ENCODE measurements at places on chromosomes 7 and 10.

DNA sequence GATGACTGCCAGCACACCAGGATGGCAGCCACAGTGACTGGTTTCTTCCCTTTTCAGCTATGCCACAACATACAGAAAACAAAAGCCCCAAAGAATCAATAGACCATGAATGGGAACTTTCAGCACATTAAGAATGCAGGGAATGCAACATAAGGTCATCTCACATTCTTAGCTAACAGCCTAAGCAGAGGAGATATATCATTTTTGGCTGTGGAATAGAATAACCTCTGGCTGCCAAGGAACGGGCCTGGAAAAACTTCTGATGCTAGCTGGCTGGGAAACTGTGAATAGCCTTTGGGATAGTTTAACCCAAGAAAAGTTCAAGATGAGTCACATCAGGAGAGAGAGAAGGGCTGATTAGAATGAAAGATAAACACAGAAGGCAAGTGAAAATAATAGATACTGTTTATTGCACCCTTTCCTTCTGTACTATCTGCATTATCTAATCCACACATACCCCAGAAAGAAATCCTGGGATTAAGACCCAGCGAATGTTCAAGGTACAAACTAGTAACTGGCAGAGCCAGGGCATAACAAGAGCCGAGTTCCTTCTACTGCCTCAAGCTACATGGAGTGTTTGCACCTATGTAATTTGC lies 169.2 kb downstream of the SEMA3A start:
- peak; percentile 99 for DNase-seq

GRCh38 chr7:29839302-29839701 lies 33.0 kb downstream of the WIPF3 start:
- no peak for DNase-seq

GRCh38 chr7:81094952-81095351 lies 176.1 kb upstream of the SEMA3C start:
- DNase-seq = no peak

- DNase-seq = no peak
Measured at GRCh38 chr10:53978301-53978700, 822.7 kb downstream of the PCDH15 start.

DNA sequence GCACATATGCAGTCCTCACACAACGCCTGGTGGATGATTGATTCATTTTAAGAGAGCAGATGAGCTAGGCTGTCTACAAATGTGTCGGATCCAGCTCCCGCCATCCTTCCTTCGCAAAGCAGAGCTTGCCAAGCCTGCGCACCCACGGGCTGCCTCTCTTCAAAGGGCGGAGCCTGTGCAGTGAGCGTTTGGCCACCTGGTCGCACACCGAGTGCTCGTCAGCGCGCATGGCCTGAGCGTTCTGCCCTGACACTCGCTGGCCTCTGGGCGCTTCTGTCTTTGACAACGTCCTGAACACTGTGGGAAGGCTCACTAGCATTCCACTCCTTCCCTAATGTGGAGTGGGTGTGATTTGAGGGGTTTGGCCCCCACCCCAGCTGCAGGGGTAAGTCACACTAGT lies 47.1 kb upstream of the TMEM72 start:
- no peak for DNase-seq

DNA sequence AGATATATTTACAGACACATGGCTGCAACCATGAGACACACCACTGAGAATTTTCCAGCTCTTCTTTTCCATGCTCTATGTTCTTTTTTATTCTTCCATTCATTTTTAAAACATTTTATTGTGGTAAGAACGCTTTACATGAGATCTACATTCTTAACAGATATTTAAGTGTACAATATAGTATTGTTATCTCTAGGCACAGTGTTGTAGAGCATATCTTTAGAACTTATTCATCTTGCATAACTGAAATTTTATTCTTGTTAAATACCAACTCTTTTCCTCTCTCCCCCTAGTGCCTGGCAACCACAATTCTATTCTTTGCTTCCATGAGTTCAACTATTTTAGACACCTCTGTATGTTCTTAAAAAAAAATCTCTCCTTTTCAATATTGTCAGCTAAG lies 67.1 kb upstream of the HABP2 start:
- DNase-seq = peak; percentile 49

- no peak for DNase-seq
Measured at GRCh38 chr7:43876976-43877745, 7.8 kb upstream of the MRPS24 start.

GRCh38 chr10:131452926-131453720 lies 141.6 kb upstream of the TCERG1L start:
- no peak for DNase-seq

DNA sequence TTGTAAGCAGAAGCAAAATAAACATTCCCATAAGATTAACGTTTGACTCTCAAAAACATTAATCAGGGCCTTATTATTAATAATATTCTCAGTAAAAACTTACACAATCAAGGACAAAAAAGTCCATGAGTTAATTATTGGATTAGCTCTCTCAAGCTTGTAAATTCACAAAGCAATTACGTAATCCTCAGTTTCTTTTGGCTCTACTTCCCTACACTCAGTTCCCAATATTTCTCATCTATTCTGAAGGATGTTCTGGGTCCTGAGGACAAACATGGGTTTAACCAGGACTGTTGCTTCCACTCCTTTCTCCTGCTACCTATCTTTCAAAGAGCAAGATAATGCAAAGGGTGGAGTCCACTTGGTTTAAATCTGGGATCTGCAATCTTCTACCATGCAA lies 15.1 kb downstream of the FBXL13 start:
- DNase-seq = no peak

- no peak for DNase-seq
Measured at GRCh38 chr7:82438521-82438920, 5.1 kb downstream of the CACNA2D1 start.

- DNase-seq = no peak
Measured at GRCh38 chr10:47438857-47439474, 44.9 kb downstream of the ANXA8 start.

DNA sequence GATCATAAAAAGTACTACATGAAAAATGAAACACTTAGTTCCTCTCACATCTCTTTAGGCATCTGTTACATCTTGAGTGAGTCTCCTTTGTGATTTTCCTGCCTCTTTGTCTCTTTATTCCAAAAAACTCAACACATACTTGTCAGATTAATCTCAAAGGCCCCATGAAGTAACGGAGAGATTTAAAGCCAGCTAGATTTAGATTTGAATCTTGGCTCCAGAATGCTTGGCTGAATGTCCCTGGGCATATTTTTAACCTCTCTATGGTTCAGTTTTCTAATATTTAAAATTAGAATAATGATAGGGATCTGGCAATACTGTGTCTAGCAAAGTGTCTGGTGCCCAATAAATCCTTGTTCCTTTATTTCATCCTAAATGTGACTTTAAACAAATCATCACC lies 140.0 kb downstream of the DGKB start:
- no peak for DNase-seq

DNA sequence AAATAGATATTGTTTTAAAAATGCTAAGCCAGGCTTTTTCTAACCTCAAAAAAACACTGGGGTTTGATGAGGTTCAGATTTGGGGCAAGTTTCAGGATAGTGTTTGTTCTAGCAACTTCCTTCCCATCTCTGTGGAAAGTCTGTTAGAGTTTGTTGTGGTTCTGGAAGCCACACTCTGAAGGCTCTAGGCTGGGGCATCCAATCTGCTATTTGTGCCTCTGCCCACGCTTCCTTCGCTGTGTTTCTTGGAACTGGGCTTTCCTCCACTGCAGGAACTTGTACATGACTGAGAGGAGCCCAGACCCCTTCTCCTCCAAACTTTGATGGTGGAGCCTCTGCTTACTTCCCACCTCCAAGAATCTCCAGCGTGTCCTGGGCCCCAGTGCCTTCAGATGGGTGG lies 108.5 kb upstream of the SLC25A13 start:
- no peak for DNase-seq

DNA sequence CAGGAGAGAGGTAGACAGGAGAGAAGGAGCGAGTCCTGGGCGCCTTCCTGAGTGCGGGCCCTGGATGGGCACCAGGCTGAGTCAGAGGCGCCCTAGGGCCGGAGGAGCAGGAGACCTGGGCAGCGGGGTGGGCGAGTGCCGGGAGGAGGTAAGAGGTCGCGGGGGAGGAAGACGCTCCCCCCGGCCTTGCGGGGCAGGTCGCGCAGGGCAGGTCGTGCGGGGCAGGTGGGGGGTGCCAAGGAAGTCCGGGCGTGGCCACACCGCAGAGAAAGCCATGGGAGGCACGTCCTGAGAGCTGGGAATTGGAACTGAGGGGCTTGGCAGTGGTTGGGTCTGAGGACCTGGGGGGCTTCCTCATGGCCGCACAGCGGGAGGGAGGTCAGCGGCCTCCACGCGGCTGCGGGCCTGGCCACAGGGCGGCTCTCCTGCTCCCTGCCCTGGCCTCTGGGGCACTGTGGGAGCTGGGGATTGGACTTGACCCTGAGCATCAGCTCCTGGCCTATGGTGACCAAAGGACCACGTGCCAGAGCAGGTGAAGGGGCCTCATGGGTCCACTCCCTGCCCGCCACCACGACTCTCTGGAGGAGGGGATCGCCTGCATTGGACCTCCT lies 935 bp downstream of the MMP21 start:
- no peak for DNase-seq

DNA sequence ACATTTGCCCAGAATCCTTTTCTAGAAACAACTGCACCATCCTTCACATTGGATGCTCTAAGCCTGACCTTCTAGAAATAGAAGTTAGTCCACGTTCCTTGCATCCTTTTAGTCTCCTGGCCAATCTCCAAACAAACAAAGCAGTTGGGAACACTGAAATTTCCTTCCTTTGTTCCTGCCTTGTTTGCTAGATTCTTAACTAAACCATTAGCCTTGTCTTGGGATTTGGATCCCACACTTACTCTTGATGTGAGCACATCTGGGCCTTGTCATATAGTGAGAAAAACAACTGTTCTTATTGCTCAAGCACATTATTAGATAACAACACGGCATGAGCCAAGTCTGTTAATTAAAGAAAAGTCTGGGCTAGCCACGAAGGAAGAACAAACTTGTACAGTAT lies 319.3 kb upstream of the GHITM start:
- no peak for DNase-seq

DNA sequence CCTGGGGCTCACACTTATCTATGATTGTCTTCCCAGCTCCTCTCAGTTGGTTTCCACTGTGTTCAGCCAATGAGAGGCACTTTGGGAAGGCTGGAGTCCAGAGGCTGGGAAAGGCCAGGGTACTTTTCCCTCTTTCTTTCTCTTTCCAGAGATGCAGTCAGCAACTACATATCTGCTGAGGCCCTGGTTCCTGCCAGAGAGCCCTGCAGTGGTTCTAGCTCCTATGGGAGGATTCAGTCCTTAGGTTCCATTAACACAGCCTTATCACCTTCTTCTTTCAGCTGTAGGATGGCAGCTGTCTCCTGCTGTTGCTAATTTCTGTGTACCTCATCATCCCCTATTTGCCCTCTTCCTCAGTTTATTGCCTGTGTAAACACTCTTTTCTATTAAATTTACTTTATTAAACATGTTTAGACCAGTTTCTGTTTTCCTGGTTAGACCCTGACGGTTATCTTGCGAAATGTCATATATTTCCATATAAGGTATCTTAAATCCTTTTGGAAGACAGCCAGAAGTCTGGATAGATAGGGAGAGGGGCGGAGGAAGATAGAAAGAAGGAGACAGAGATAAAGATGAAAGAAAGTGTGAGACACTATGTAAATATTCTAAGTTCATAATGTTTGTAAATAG lies 100.3 kb downstream of the HGF start:
- no peak for DNase-seq

DNA sequence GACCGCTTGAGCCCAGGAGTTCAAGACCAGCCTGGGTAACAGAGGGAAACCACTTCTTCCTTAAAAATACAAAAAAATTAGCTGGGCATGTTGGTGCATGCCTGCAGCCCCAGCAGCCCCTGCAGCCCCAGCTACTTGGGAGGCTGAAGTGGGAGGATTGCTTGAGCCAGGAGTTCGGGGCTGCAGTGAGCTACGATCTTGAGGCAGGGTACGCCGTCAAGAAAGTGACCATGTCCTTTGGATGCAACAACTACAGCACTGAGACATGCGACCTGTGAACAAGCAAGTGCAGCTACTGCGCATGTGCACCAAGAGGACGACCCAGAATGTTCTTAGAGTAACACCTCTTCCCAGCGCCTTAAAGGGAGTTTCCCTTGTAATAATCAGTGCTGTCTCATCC lies 66.6 kb upstream of the ZNF479 start:
- DNase-seq = no peak

DNA sequence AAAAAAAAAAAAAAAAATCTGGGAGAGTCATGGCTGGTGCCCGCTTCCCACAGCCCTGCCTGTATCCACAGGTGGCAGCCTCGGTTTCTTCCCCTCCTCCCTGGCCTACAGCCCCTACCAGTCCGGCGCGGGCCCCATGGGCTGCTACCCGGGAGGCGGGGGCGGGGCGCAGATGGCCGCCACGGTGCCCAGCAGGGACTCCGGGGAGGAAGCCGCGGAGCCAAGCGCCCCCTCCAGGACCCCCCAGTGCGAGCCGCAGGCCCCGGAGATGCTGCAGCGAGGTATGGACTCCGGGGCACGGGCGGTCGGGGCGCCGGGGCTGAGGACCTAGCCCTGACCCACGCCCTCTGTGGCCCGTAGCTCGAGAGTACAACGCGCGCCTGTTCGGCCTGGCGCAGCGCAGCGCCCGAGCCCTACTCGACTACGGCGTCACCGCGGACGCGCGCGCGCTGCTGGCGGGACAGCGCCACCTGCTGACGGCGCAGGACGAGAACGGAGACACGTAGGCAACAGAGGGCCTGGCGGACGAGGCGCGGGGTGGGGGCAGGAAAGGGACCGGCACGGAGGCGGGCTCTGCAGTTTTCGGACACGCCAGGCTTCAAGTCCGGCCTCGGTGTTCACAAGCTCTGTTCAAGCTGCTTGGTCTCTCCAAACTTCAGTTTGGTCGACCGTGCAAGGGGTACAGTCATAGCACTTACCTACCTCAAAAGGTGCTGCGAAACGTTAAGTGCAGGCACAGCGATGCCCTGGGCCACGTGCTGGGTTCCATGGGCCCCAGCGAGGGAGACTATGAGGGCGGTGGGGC lies 3.9 kb downstream of the NFKB2 start:
- peak; percentile 76 for DNase-seq

DNA sequence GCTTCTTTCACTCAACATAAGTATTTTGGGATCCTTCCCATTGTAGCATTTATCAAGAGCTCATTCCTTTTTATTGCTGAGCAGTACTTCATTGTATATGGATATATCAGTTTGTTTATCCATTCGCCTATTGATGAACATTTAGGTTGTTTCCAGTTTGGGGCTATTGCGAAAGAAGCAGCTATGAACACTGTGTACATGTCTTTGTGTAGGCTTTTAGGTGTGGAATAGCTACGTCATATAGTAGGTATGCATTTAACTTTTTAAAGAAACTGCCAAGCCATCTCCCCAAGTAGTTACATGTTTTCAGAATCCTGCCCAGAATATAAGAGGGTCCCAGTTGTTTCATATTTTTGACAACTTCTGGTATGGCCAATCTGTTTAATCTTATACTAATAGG lies 468.1 kb downstream of the IPMK start:
- no peak for DNase-seq

GRCh38 chr10:78953113-78953798 lies 115.5 kb upstream of the ZMIZ1 start:
- no peak for DNase-seq

DNA sequence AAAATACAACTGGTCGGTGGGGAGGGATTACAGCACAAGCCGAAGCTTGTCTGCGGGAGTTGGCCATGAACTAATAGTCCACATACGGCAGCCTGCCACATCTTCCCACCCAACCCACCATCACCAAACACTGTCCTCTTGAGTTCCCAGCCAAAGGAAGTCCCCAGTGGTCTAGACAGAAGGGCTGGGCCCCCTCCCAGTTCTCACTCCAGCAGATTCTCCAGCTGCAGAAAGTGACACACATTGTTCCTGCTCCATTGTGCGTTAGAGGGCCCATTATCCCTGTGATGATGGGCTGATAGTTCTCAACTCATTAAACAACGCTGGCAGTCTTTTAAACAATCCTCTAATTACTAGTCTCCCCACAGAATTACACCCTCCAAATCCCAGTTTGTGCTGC lies 148.0 kb downstream of the FGFR2 start:
- DNase-seq = no peak

Data from foreskin melanocyte (primary cell).